Activated naive CD4-positive, alpha-beta T cell treated with anti-CD3 and anti-CD28 coated beads, Interleukin-2, amount 50 U/mL, for 16 hours (primary cell): ENCODE measurements at places on chromosomes 6 and 20.

DNA sequence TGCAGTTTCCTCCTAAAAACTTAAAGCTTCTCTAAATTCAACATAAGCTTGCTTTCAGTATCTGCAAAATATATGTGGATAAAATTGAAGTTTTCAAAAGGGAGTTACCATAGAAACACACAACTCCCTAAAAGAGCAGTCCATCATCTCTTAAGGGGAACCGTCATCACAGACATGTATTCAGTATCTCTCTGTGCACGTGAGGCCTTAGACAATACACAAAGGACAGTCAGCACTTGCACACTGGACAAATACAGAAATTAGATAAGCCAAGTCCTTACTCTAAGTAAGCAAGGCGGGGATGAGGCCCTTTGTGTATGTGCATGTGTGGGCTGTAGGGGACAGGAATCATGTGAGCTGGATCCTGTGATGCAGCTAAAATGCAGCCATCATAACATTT is 136.6 kb downstream of the BACH2 start:
- DNase-seq: no peak

DNA sequence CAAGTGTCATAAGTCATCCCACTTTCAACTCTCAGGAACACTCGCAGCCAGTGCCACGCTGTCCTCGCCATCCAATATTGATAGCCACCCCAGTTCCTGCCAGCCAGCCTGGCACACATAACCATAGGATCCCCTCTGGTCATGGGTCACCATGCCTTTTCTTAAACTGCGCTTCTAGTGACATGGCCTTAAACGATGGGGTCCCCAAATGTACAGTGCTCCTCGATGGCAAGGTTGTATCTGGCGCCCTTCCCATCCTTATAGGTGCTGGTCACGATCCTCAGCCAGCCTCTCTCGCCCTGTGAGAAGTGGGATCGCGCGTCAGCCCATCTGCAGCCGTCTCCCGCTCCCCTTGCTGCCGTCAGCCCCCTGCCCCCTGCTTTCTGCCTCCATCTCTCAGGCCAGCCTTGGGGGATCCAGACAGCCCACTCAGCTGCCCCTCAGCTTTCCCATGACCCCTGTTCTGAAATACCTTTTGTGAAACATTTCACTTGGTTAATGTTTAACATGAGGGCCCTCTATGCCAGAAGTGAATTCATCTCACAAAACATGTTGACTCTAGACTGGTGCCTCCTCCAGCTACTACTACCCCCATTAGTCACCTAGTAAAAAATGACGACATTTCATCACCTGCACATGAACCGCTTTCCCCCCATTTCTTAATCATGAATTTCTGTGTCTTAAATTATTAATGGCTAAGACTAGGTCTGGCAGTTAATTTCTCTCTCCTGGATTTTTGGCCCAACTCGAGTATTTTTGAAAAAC is 11.4 kb downstream of the CTSZ start:
- no peak for DNase-seq

GRCh38 chr6:146598772-146599405 is at the start of gene ADGB:
Gene ADGB, plus strand, starts transcription at chr6:146598972. Its CDS starts 69 bp downstream, at chr6:146599041.
- DNase-seq: no peak

- DNase-seq: no peak
These were observed 325.9 kb downstream of the COL12A1 start for GRCh38 chr6:74879976-74880375.

- no peak for DNase-seq
These were observed 369.4 kb upstream of the IMPG1 start for GRCh38 chr6:76441875-76442274.

- no peak for DNase-seq
These were observed 263.2 kb upstream of the PLN start for GRCh38 chr6:118284736-118285360.

GRCh38 chr6:170162011-170162774 is 128.7 kb downstream of the DLL1 start:
- no peak for DNase-seq
